ENCODE measurements at places on chromosomes 3 and 15.

DNA sequence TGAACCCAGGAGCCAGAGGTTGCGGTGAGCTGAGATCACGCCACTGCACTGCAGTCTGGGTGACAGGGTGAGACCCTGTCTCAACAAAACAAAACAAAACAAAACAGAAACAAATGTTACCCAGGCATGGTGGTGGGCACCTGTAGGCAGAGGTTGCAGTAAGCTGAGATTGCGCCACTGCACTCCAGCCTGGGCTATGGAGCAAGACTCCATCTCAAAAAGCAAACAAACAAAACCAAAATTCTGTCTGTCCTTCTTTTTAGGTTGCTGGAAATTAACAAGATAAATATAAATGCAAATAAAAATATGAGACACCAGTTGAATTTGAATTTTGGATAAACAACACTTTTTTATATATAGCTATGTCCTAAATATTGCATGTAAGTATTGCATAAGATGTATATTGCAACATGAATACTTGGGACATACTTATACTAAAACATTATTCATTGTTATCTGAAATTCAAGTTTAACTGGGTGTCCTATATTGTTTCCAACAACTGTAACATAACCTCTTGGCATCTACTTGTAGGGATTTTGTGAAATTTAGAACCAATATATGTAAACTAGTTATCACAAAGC is 4.7 kb upstream of the CEP97 start:
- no peak for DNase-seq

DNA sequence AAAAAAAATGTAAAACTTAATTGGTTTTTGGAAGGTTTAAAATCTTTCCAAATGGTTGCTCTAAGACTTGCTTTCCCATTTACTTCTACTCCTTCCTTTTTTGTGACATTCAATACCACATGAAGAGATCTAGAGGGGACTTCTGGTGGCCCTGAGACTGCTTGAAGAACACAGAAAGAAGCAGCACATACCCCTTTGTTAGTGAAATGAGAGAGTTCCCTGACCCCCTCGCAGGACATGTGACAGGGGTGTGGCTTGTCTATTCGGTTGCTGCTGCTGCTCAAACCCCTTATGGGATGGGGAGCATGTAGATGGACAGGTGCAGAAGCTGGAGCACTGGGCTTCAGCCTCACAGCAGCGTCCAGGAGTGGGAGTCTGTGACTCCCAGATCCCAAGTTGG is 71.0 kb downstream of the ZMAT3 start:
- DNase-seq = no peak

GRCh38 chr15:77647961-77648360 is 15.2 kb upstream of the LINGO1 start:
- DNase-seq = no peak

GRCh38 chr15:52023169-52023922 is 4.3 kb downstream of the MAPK6 start:
- no peak for DNase-seq
